NK-92 treated with Interleukin-12 subunit alpha and Interleukin-12 subunit beta, amount 100 ng/mL, for 24 hours (cell line): ENCODE measurements at places on chromosomes 5 and 9.
A peak's percentile ranks its signal among the peaks of the same experiment; 100 is the strongest.

DNA sequence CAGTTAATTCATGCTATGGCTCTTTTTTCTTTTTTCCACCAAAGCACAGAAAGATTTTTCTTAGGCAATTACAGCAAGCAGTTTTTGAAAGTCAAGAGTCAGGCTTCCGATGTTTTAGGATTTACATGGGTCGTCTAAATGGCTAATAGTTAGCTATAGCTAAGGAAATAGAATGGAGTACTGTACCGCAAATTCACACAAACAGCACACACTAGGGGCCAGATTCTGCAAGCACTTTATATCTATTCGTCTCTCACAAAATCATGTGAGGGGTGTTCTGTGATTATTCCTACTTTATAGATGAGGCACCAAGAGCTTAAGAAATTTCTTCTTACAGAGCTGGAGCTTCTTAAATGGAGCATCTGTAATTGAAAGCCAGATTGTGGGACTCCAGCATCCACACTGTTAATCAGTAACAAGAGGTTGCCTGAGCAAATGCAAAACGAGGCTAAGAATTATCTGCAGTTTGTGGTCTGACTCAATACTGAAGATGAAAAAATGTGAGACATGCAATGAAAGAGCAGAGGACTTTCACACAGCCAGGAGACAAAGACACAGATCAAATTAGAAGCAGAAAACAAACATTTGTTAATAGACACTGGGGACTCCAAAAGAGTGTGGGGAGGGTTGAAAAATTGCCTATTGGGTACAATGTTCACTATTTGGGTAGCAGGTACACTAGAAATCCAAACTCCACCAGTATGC lies 62.7 kb upstream of the CTXN3 start:
- no peak for DNase-seq

- DNase-seq, result no peak
These were observed 97.5 kb upstream of the FCN2 start for GRCh38 chr9:134782921-134783698.

GRCh38 chr5:68007451-68007850 lies 208.1 kb upstream of the PIK3R1 start:
- no peak for DNase-seq

GRCh38 chr9:135343837-135344522 lies 135.6 kb upstream of the PPP1R26 start:
- DNase-seq, result peak; percentile 9

GRCh38 chr5:32387211-32387610 lies 57.3 kb downstream of the ZFR start:
- no peak for DNase-seq

- DNase-seq, result no peak
These were observed 15.5 kb upstream of the TRIM32 start for GRCh38 chr9:116671605-116672004.

DNA sequence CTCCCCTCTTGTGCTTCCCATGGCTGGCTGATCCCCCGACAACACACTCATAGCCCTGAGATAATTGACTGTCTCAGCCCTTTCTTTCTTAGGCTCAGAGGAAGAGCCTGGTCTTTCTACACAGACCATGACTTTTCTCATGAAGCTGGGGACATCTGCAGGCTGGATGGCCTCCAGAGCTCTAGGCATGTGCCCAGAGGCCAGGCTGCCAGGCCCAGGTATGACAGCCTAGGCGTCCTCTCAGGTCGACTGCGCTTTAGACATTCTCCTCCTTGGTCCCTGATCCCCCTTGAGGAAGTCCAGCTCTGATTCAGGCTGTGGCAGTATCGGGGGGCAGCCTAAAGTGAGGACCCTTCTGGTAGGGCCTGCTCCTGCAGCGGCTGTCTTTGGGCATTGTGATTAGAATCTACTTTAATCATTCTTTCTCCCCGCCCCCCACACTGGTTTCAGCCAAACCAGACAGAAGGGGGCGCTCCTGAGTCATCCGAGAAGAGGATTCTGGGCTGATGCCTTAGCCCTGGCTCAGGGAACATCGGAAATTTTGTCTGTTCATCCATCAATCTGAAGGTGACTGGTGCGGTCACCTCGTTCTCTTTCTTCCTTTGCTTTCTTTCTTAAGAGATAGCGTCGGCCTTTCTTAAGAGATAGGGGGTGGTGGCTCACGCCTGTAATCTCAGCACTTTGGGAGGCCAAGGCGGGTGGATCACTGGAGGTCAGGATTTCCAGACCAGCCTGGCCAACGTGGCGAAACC lies 66.5 kb upstream of the HSPA9 start:
- DNase-seq, result peak; percentile 50
